ENCODE measurements at places on chromosomes 5 and 9. TPM values are rescaled to one million over a fixed set of nuclear protein-coding genes. Genes with fewer than 3 reads are reported as not detected.

Gene ZNF608
- total RNA-seq = 0.45 TPM

Gene FIBCD1
- 1.5 TPM for total RNA-seq

GRCh38 chr5:73114044-73114688, 6.2 kb upstream of the TMEM171 start:
- DNase-seq = no peak

DNA sequence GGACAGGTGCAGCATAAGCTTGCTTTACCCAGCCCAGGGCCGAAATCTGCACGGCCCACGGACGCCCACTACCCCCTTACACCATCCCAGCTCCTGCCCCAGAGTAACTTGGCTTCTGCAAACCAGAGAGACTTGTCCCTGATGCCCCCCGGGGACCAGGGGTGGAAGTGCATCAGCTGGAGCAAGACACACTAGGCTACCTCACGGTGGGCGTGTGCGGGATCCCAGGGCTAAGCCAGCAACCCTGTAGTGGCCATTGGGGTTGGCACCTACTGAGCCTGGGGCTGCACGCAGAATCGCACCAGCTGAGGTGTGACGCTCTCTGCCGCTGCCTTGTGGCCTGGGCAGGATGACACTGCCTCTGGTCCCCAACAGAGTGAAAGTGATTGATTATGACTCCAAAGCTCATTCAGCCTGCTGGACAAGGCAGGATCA, 6.1 kb upstream of the ZNF79 start:
- DNase-seq = no peak

GRCh38 chr5:167769846-167770413, 521.5 kb upstream of the WWC1 start:
- DNase-seq = no peak

GRCh38 chr9:33927694-33928093, 110.7 kb downstream of the UBE2R2 start:
- DNase-seq = no peak

GRCh38 chr9:121222524-121223171, 21.0 kb upstream of the RAB14 start:
- DNase-seq = peak; percentile 61

GRCh38 chr9:82601293-82601771, 461.6 kb downstream of the RASEF start:
- DNase-seq = no peak

GRCh38 chr5:181167814-181168488, 20.6 kb downstream of the OR2V2 start:
- no peak for DNase-seq

Measured in HFFc6 (cell line).